ENCODE measurements at places on chromosomes 1 and 21. TPM values are rescaled to one million over a fixed set of nuclear protein-coding genes. Genes with fewer than 3 reads are reported as not detected.

The IL20 gene
- not detected for polyA plus RNA-seq

The CHI3L1 gene
- polyA plus RNA-seq, result 1.1 TPM

The VAMP3 gene
- 70.3 TPM for polyA plus RNA-seq

The PI4KB gene
- polyA plus RNA-seq, result 51.1 TPM

The SLC37A1 gene
- polyA plus RNA-seq, result 3.8 TPM

The CLCA4 gene
- not detected for polyA plus RNA-seq

The ARMH1 gene
- 1.5 TPM for polyA plus RNA-seq

The TUFT1 gene
- 9.6 TPM for polyA plus RNA-seq

The TCHH gene
- polyA plus RNA-seq, result not detected

The SH2D2A gene
- 0.61 TPM for polyA plus RNA-seq

The BNIPL gene
- 5.1 TPM for polyA plus RNA-seq

The SIM2 gene
- 12.1 TPM for polyA plus RNA-seq

The OR2W3 gene
- 1.4 TPM for polyA plus RNA-seq

The EDN2 gene
- 1.8 TPM for polyA plus RNA-seq

The PDC gene
- not detected for polyA plus RNA-seq

The OR2G6 gene
- not detected for polyA plus RNA-seq

The CCDC181 gene
- polyA plus RNA-seq, result 1.1 TPM

The SLC9A1 gene
- 16.5 TPM for polyA plus RNA-seq

The CRYZ gene
- 30.9 TPM for polyA plus RNA-seq

The VWA5B1 gene
- 0.65 TPM for polyA plus RNA-seq

The PPIAL4G gene
- polyA plus RNA-seq, result not detected

The CASQ2 gene
- 305 TPM for polyA plus RNA-seq

The MNDA gene
- 5.3 TPM for polyA plus RNA-seq

The LRRC38 gene
- 32.1 TPM for polyA plus RNA-seq

The EXOSC10 gene
- 63.8 TPM for polyA plus RNA-seq

The SPRR5 gene
- polyA plus RNA-seq, result not detected

The B4GALT3 gene
- polyA plus RNA-seq, result 29.8 TPM

The CHRM3 gene
- polyA plus RNA-seq, result 1.5 TPM

The CALML6 gene
- polyA plus RNA-seq, result 151 TPM

The CFHR1 gene
- polyA plus RNA-seq, result 2.4 TPM

The CFAP57 gene
- 0.31 TPM for polyA plus RNA-seq

The MYBPH gene
- 341 TPM for polyA plus RNA-seq

The TAS1R1 gene
- 7.3 TPM for polyA plus RNA-seq

The OR2L5 gene
- not detected for polyA plus RNA-seq

All from muscle of leg (tissue), 16 donors.